Activated CD4-positive, alpha-beta T cell treated with anti-CD3 and anti-CD28 coated beads for 48 hours (primary cell): ENCODE measurements at places on chromosomes 3 and 15.

GRCh38 chr15:66359740-66360139, 3.3 kb upstream of the TIPIN start:
- DNase-seq = no peak

GRCh38 chr3:58077596-58078285, 69.5 kb downstream of the FLNB start:
- no peak for DNase-seq

- DNase-seq = peak; percentile 78
These were observed 17.2 kb downstream of the MYL3 start for GRCh38 chr3:46845860-46846623.

DNA sequence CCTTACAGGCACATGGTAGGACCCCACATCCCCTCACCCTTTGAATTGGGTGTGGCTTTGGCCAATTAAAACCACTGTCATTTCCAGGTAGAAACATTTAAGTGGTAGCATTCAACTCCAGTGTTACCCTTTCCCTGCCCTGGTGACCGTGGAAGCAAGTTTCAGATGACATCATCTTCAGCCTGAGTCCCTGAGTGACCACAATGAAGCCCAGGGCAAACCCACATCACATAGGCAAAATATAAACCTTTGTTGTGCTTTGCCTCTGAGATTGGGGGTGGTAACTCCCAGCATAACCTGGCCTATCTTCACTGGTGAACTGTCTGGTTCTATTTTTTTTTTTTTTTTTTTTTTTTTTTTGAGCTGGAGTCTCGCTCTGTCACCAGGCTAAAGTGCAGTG, 404.0 kb upstream of the WNT5A start:
- no peak for DNase-seq

GRCh38 chr3:84275532-84275931, 683.3 kb upstream of the CADM2 start:
- DNase-seq = no peak

- no peak for DNase-seq
These were observed 4.1 kb upstream of the CLASP2 start for GRCh38 chr3:33722191-33722590.

DNA sequence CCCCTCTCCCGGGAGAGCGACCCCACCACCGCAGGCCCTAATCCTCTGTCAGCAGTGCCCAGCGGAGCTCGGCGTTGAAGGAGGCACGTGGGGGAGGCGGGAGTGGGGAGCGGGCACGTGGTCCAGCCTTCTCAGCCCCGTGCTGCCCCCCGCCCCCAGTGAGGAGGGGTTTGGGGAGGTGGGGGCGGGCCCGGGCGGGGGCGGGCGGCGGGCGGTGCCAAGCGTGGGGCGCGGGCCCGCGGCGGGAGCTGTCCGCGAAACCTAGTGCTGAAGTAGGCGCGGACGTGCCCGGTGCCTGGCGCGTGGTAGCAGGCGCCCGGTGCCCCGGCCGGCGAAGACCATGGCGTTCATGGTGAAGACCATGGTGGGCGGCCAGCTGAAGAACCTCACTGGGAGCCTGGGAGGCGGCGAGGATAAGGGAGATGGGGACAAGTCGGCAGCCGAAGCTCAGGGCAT, at the start of gene CPLX3:
Gene CPLX3 (plus strand): TSS at position 264 of the 456 bp plus-strand sequence. CDS start 77 bp downstream, at position 341.
- DNase-seq = peak; percentile 46

- DNase-seq = no peak
These were observed 292.1 kb downstream of the DIPK2A start for GRCh38 chr3:144263706-144264105.

DNA sequence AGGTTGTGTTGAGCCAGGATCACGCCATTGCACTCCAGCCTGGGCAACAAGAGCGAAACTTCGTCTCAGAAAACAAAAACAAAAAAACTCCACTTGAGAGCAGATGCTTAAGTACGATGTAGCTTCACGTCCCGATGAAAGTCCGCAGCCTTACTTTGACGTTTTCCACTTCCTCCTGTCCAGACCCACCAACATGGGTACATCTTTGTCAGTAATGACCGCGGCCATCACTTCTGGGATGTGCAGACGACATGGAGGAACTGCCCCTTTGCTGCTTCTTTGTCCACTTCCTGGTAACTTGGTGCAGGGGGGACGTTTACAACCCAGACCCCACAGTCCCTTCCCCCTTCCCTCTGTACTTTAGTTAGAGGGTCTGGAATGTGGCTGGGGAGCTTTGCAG, 48.7 kb downstream of the CRABP1 start:
- DNase-seq = no peak

- no peak for DNase-seq
These were observed 61.5 kb downstream of the CHCHD4 start for GRCh38 chr3:14063152-14063551.

- no peak for DNase-seq
These were observed 53.4 kb upstream of the XRN1 start for GRCh38 chr3:142501004-142501926.

- no peak for DNase-seq
These were observed 42.6 kb downstream of the DZIP1L start for GRCh38 chr3:138072796-138073195.

DNA sequence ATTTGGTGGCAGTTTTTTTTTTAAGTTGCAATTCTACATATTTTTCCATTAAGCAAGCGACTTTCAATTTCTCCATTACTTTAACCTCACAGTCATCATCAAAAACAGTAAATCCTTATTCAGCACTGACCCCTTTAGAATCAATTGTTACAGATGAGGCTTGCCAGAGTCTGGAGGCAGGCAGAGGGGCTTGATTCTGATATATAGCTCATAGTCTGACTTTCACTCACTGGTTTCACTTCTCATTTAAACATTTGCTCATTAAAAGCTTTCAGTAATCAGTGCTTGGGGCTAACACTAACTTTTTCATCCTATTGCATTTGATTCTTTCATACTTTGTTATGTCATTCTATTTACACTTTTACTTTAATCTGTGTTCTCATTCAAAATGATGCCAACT, 88.4 kb downstream of the PYDC2 start:
- no peak for DNase-seq

- DNase-seq = no peak
These were observed 220.3 kb downstream of the CACNA2D3 start for GRCh38 chr3:54342676-54343075.

DNA sequence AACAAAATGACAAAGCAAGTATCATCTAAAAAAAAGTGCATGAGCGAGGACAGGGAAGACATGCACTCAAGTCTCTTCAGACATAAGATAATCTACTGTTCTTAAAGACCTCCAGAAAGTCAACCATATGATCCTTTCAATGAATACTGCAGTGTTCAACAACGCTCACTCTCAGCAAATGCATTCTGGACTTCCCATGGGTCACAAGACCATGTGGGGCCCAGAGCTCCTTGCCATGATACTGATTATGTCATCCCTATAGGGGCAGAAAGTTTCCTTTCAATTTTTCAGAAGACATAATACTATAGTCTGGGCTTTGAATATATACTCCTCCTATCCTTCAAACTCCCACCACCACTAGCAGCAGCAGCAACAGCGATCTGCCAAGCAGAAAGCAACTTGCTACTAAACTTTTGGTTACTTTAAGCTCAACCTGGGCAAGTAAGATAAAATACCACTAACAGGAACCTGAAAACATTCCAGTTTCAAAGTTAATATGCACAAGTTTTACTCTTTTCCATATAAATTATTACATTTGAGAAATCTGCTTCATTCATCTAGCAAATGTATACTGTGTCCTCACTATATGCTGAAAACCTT, 143.5 kb downstream of the ADAM10 start:
- no peak for DNase-seq

GRCh38 chr3:81958972-81959640, 197.7 kb upstream of the GBE1 start:
- no peak for DNase-seq

- DNase-seq = no peak
These were observed 107.0 kb upstream of the RPL32 start for GRCh38 chr3:12948371-12948770.

DNA sequence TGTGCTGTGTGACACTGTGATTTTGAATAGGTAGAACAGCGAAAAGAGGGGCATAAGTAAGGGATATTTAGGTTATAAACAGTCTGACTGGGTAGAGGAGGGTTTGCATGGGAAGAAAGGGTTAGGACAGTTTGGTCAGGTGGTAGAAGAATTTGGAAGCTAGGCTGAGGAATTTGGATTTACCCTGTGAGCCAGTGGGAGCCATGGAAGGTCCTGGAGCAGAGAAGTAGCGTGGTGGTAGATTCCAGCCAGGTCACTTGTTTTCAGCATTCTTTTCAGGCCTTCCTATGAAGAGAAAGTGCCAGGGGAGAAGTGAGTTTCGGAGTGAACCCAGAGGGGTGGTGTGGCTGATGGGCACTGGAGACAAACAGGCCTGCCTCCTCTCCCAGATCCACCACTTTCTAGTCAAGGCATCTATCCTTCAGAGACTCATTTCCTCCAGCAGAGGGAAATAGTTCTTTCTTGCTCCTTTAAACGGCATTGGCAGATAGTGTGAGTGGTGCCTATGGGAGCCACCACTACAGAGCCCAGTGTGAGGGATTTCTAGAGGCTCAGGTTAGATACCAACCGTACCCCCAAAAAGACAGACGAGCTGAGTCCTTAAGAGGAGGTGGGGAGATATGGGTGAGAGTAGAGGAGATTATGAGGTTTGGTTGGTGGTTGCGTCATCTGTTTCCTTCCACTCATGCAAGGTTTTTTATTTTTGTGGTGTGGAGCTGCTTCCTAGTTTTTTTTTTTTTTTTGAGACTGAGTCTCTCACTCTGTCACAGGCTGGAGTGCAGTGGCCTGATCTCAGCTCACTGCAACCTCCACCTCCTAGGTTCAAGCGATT, 21.2 kb downstream of the PXK start:
- no peak for DNase-seq

- DNase-seq = no peak
These were observed 1.5 kb downstream of the SFMBT1 start for GRCh38 chr3:53044371-53044710.

- DNase-seq = no peak
These were observed 79.9 kb downstream of the PCSK6 start for GRCh38 chr15:101409621-101410020.

- no peak for DNase-seq
These were observed 93.8 kb downstream of the MYO5A start for GRCh38 chr15:52434885-52435284.

- DNase-seq = no peak
These were observed 75.8 kb downstream of the MAP2K5 start for GRCh38 chr15:67618297-67618696.

DNA sequence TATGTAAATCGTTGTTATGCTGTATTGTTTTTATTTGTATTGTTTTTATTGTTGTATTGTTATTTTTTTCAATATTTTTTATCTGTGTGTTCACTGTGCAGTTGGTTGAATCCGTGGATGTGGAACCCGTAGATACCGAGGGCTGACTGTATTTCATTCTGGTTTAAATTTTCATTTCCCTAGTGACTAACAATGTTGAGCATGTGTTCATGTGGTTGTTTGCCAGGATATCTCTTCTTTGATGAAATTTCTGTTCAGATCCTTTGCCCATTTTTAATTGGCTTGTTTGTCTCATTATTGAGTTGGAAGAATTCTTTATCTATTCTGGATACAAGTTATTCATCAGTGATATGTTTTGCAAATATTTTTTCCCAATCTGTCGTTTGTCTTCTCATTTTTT, 29.7 kb downstream of the STOML1 start:
- no peak for DNase-seq

DNA sequence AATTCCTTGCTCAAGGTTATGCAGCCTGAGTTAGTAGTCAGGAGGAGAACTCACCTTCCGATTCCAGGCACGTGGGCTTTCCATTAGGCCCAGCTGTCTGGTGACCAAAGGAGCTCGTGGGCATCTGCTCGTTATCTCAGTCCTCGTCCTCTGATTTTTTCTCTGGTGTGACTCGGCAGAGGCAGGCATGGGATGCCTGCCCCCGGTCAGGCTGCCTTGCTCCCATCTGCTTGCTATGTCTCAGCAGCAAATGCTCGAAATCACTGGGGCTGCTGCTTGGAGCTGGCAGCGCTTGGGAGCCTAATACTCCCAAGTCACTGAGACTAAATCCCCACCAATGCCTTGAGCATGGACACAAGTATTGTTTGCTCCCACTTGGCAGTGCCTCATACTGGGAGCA, 84.5 kb upstream of the NMNAT3 start:
- DNase-seq = no peak

- peak; percentile 26 for DNase-seq
These were observed 1090.3 kb upstream of the CFAP20DC start for GRCh38 chr3:60140160-60140559.
